ENCODE measurements at places on chromosomes 2 and 18.

GRCh38 chr2:22855081-22855480 lies 529.9 kb upstream of the KLHL29 start:
- DNase-seq, result no peak

DNA sequence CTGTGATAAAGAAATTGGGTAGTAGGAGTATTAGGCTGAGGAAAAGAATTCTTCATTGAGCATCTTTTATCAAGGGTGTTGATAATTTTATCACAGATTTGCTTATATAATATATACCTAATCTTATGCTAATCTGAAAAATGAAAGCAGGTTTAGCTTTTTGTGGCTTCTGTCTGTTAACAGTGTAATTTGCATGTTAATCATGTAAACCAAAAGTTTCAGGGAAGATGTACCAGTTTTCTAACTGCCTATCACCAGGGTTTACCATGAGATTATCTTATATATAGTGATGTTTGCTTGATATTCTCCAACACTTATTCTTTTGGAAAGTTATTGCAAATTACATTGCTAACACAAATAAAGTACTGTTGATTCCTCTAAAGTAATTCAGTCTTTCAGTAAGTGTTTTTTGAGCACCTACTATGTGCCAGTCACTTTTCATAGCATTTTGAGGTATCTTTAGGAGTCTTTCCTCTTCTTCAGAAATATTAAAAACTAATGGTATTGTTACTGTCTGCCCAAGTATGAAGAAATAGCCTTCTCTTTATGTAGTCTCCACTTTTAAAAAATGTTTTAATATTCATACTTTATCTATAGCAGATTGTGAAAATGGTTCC lies 41.6 kb downstream of the GCC2 start:
- no peak for DNase-seq

GRCh38 chr2:38653715-38654527 lies 12.0 kb upstream of the GALM start:
- no peak for DNase-seq

- DNase-seq, result no peak
Observed at GRCh38 chr2:20067992-20068584, 16.7 kb upstream of the LAPTM4A start.

DNA sequence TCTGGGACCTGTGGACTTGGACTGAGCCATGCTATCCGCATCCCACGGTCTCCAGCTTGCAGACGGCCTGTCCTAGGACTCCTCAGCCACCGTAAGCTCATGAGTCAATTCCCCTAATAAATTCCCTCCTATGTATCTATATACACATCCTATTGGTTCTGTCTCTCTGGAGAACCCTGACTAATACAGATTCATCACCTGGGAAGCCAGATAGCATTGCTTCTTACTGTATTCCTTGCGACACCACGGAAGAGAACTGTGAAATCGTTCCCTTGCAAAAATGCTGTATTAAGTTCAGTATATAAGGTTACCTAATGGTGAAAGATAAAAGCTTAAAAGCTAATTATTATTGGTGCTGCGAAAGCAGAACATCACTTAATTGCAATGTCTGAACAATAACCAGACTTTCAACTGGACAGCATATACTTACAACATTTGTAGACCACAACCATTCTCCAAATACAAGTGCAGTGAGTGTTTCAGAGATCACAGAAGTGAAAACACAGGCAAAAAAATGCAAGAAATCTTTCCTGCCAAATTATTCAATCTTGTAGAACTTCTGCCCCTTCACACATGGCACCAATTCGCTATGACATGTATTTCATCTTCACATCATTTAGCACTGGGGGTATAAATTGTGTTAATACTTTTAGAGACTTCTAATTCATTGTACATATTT lies 352.9 kb downstream of the TXNL1 start:
- no peak for DNase-seq

DNA sequence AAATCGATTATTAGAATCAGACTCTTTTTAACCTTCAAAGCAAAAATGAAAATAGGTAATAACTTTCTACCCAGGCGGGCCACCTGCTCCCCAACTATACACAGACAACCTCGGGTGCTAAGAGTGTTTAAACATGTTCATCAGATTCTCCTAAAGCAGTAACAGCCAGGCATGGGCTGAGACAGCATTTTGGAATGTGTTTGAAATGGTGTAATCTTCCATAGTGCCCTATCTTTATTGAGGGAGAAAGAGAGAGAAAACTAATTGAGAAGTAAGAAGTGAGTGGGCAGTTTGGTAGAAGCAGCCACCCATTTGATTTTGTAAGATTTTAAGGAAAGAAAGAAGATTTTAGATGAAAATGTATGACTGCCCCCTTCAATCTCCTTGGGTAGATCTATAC lies 196.1 kb upstream of the CTAGE1 start:
- no peak for DNase-seq

- no peak for DNase-seq
Observed at GRCh38 chr2:171553858-171554257, 31.6 kb downstream of the CYBRD1 start.

DNA sequence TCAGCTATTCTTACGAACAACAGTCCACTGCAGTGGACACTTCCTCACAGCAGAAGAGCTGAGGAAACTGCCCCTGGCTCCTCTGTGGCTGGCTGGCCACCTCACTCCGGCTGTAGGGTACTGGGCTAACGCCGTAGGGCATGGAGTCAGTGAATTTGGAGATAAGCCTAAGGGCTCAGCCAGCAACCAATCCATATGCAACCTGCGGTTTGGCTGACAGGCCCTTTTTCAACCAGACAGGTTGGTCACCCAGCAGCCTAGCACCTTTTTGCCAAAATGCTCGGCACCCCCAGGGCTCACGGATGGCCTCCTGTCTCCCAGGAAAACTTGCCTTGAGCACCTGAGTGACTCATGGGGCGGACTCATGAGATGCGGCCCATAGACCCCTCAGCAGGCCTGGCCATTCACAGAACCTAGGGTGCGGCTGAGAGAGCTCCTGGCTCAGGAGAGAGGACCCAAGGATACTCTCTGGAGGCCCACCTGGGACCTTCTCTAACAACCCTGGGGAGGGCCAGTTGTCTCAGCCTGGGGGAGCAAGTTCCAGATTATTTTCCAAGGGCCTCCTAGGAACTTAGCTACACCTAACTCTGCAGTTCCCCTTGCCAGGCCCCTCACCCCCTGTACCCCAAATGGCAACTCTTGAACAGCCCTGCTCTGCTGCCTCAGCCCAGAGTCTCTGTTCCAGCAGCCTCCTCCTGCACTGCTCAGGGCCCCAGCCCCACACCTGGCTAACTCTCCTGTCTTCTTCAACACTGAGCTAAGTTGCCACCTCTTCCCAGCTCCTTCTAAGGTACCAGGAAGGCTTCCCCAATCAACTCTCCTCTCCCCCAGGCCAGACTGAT lies 252.1 kb downstream of the CYP26B1 start:
- DNase-seq, result no peak

GRCh38 chr2:47243596-47244323 lies 88.7 kb upstream of the STPG4 start:
- no peak for DNase-seq

- DNase-seq, result no peak
Observed at GRCh38 chr2:104572834-104573233, 281.1 kb upstream of the POU3F3 start.

DNA sequence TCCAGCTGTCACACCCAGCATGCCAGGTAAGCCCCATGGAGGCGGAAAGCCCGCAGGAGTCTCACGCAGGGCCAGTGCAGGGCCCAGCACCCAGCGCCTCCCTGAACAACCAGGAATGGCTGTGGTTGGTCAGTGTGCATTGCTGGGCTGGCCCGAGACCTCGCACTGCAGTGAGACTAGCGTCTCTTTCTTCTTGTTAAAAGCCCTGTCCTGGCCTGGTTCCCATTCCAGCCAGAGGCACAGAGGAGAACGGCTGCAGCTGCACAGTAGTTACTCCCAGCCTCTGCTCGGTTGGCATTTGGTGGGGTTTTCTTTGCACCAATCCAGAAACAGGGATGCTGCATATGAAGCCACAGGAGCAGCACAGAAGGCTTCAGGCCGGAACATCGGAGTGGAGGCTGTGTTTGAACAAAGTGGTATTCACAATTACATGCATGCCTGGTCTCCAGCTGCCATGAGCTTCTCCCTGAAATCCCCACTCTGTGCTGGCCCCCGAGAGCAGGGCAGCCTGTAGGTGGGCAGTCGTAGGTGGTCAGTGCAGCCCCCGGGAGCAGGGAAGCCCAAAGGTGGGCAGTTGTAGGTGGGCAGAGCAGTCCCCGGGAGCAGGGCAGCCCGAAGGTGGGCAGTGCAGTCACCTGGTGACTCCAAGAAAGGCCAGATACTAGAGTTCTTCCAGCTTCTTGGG lies 163.7 kb upstream of the PXDN start:
- no peak for DNase-seq

Data from muscle of arm (tissue), 14 donors.